ENCODE measurements at places on chromosomes 13 and 19. TPM values are rescaled to one million over a fixed set of nuclear protein-coding genes. Genes with fewer than 3 reads are reported as not detected.

Gene ZNF208
- total RNA-seq, result 3.0 TPM

Gene ZNF787
- 26.4 TPM for total RNA-seq

Gene ZNF229
- 3.8 TPM for total RNA-seq

GRCh38 chr13:27112006-27112405, 59.6 kb downstream of the USP12 start:
- H3K4me3 ChIP-seq, result no peak overlapping the region
- no peaks in the 10 kb centered on the region for H3K27me3 ChIP-seq
- H3K27ac ChIP-seq, result no peak overlapping the region
- no peak for DNase-seq

GRCh38 chr13:102599426-102600012, 2.7 kb downstream of the TPP2 start:
- H3K4me1 ChIP-seq, result peaks cover 55% of the 10 kb centered on the region
- H3K27me3 ChIP-seq, result no peaks in the 10 kb centered on the region
- H3K36me3 ChIP-seq, result no peaks in the 10 kb centered on the region
- H3K27ac ChIP-seq, result no peak overlapping the region
- no peak overlapping the region for H3K4me3 ChIP-seq
- DNase-seq, result no peak

GRCh38 chr13:33316890-33317289, 31.3 kb upstream of the STARD13 start:
- DNase-seq, result no peak
- H3K27me3 ChIP-seq, result no peaks in the 10 kb centered on the region
- no peaks in the 10 kb centered on the region for H3K36me3 ChIP-seq
- H3K4me3 ChIP-seq, result no peak overlapping the region
- no peak overlapping the region for H3K27ac ChIP-seq
- H3K4me1 ChIP-seq, result no peaks in the 10 kb centered on the region

All from left lung (tissue), 14 donors.